ENCODE measurements at places on chromosomes 11 and 22.

DNA sequence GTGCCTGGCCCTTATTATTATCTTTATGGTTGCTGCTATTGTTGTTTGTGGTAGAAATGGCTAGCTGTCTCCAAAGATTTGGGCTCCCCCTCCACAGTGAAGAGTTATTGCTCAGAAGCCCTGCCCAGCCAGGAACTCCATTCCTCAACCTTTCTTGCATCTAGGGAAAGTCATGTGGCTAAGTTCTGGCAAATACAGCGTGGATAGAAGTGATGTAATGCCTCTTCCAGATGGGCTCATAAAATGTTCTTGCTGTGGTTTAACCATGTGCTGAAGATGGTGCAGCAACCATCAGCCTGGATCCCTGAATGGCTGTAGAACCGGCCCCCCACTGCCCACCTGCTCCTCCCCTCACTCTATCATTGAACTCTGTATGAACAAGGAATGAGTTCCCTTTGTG lies 203.5 kb upstream of the E2F8 start:
- DNase-seq = no peak

DNA sequence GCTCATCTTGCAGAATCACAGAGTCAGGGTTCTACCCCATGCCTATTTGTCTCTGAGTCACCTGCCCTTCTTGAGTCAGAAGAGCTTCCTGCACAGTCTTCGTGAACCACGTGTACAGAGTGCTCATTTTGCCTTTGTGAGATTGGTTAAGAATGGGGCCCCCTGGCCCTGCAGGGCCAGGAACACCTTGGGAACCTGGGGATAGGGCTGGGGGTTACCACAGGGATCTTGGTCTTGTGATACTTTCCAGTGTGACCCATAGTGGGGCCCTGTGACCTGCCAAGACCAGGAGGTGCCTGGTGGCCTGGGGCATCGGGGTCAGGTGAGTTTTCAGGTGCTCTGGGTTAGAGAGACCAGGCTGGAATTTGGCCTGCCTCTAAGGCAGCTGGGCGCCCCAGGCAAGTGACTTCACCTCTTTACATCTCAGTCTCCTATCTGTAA lies 9.4 kb downstream of the TMPRSS13 start:
- DNase-seq = no peak

- DNase-seq = no peak
Measured at GRCh38 chr11:34488855-34489557, 24.6 kb downstream of the ELF5 start.

GRCh38 chr22:27537501-27537900 lies 264.1 kb downstream of the MN1 start:
- DNase-seq = no peak

GRCh38 chr11:44305470-44306051 lies 4.4 kb downstream of the ALX4 start:
- no peak for DNase-seq

DNA sequence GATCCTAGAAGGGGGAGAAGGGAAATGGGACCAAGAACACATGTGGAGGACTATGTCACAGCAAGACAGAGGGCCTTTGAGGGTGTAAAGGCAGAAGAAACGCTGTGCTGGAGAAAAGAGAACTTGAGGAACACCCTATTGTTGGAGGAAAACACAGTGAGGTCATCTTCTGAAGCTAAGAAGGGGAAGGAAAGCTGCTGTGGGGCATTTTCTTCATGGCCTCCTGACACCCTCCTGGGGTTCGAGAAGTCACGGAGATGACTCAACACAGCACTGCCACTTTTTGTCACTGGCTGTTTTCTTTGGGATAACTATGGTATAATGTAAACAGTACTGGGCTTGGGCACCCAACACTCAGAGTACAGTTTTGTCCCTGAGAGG lies 492.6 kb upstream of the CADM1 start:
- no peak for DNase-seq

- no peak for DNase-seq
Measured at GRCh38 chr22:40137132-40137531, 40.6 kb upstream of the TNRC6B start.
